ENCODE measurements at places on chromosomes 16 and 17.
A peak's percentile ranks its signal among the peaks of the same experiment; 100 is the strongest.

- no peak for DNase-seq
Observed at GRCh38 chr16:83475108-83475507, 332.7 kb upstream of the HSBP1 start.

DNA sequence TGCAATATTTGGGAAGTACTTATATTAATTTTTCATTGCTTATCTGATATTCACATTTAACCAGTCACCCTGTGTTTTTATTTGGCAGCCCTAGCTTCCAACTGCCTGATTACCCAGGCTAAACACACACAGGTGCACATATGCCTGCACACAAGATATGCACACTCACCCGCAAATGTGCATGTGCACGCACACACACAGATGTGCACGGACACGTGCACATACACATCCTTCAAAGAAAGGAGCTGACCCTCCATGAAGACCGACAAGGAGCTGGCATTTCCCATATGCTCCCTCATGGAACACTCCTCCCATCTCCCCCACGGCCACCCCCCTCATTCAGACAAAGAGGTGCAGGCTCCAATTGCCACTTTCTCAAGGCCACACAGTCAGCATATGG lies 242.2 kb downstream of the ENGASE start:
- no peak for DNase-seq

- no peak for DNase-seq
Observed at GRCh38 chr16:15703029-15703736, 53.1 kb downstream of the NDE1 start.

- DNase-seq, result peak; percentile 34
Observed at GRCh38 chr17:56679115-56679776, 85.7 kb downstream of the NOG start.

DNA sequence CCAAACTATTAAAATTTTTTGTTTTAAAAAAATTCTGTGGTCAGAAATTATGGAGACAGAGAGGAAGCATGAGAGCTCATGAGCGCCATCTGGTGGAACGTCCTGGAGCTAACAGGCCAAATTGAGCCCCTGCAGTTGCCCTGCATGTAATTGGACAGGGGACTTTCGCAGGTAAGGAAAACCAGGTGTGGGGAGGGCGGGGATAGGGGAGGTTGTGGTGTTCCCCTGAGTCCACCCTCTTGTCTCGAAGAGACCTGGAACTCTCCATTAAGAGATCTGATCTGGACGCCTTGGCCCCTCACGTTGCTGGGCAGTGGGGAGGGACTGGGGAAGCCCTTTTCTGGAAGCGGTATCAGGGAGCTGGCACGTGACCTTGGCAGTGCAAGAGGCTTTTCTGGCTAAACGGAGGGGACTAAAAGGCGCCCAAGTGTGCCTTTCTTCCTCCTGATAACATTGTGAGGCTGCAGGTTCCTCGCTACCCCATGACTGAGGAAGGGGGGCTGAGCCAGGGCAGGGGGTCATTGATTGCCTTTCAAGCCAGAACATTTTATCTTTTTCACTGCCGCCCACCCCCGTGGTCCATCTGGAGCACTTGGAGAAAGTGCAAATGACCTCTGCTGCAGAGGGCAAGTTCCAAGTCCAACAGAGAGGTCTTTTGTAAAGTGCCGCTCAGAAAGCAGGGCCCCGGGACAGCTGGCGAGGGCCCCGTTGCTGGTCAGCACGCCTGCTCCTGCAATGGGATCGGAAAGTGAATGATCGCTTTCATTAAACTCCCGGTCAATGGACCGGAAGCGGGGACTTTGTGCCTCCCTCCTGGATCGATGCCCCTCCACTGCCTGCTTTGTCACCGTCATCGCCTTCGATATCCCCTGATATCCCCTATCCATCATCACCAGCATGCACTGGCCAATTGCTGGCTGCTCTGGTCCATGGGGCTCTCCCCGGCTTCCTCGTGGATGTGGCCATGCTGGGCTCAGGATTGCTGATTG lies 18.4 kb downstream of the PDILT start:
- peak; percentile 34 for DNase-seq

Measured in cerebellum (tissue), 4 donors.